A549 treated with RU486 at 1 μM for 4 hours (cell line): ENCODE measurements at places on chromosomes 5 and 9. TPM values are rescaled to one million over a fixed set of nuclear protein-coding genes. Genes with fewer than 3 reads are reported as not detected.

The TMEM252 gene
- not detected in 5 replicates for total RNA-seq

The TMEM203 gene
- total RNA-seq, result 33.4 to 46.5 TPM (median 43.2 TPM) in 5 replicates

The ALAD gene
- total RNA-seq, result 13.1 to 16.7 TPM (median 14.7 TPM) in 5 replicates

The ANKRD18A gene
- total RNA-seq, result 4.9 to 11.4 TPM (median 10.5 TPM) in 5 replicates

The SV2C gene
- 0.02 TPM in 1 of 5 replicates, not detected in the others for total RNA-seq

The ADRB2 gene
- total RNA-seq, result 0.51 to 0.86 TPM (median 0.67 TPM) in 5 replicates

The FAM81B gene
- total RNA-seq, result not detected in 5 replicates
